ENCODE measurements at places on chromosomes 12 and 14.

GRCh38 chr14:105490572-105491365 lies at the start of gene TEDC1:
Gene TEDC1 (plus strand): TSS chr14:105491246. CDS start chr14:105491376, 130 bp downstream.
- DNase-seq: peak; percentile 99

- DNase-seq: peak; percentile 47
Measured at GRCh38 chr12:79424109-79424721, 266.5 kb downstream of the PAWR start.

DNA sequence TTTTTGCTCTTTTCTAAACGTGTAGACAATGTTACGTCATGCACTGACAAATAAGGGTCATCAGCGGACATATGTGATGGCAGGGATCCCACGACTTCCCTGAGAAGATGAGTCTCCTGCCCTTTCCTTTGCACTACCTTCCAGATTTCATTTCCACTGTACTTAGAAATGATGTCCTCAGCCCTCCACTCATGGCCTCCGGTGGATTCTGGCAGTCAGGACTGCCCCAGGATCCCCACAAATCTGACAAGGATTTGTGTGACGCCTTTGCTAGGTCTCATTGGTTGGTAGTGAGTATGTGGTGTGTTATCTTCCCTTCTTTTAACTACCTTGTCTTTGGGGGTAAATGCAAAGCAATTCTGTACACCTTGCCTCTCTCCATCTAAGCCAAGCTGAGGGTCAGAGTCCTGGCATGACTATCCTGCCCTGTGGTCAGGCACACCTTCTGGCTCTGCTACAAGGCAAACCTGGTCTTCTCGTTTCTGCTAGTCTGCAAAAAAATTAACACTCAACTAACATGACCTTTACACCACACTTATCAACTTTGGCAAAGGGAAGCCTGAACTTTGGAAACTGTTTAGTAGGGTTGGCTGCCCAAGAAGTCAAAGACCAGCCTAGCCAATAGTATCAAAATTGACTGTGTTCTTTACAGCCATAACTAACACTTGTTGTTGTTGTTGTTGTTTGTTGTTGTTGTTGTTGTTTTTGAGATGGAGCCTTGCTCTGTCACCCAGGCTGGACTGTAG lies 17.3 kb upstream of the DHRS4 start:
- DNase-seq: no peak

GRCh38 chr14:96592591-96593386 lies 90.6 kb downstream of the PAPOLA start:
- DNase-seq: peak; percentile 82

DNA sequence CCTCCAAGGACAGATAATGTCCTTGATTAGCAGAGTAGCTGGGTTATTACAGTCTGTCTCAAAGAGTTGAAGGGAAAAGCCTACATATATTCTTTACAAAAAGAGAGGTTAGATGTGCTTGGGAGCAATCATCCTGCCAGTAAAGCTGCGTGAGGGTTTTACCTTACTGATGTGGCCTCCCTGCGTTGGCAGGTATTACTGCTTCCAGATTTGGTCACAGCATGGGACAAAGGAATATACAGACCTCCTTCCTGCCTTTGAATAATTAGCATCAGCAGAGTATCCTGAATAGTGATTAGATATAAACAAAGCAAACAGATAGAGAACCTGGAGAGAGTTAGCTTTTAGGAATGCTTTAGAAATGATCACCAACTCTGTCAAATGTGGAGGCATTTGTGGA lies 69.6 kb downstream of the TMTC2 start:
- DNase-seq: no peak

DNA sequence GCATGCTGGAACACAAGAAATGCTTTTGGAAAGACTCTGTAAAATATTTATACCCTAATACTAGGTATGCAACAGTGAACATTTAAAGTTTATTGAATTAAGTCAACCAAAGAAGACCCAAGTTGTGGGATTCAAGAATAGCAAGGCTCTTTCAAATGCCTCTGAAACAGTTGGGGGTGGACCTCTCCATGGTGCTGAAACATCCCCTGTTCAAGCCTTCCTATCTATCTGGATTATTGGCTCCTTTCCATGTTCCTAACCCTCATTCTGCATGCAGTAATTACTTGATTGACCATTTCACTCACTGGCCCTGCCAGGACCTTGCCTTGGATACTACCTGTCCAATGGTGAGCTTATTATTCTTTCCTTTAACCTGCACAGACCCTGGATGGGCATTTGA lies 349.7 kb downstream of the NRXN3 start:
- DNase-seq: peak; percentile 15

GRCh38 chr12:30447061-30447750 lies 248.5 kb downstream of the IPO8 start:
- DNase-seq: no peak

DNA sequence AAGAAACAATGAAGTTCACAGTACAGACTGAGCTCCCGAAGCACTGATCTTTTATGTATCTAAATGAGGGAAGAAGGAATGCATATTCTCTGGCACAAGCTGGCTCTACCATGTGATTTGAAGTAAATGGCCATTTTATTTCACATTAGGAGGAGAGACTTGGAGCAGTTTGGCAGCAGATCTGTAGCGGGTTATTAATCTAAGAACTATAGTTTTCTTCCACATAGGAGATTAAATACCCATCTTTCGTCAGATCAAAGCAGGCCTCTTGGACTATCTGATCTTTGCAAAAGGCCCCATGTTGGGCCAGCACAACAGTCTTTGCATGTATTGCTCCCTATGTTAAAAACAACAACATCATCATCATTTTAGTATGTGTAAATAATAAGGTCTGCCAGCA lies 477.8 kb downstream of the ZFP36L1 start:
- DNase-seq: no peak

- DNase-seq: no peak
Measured at GRCh38 chr14:96205978-96206360, 1.3 kb downstream of the BDKRB2 start.

DNA sequence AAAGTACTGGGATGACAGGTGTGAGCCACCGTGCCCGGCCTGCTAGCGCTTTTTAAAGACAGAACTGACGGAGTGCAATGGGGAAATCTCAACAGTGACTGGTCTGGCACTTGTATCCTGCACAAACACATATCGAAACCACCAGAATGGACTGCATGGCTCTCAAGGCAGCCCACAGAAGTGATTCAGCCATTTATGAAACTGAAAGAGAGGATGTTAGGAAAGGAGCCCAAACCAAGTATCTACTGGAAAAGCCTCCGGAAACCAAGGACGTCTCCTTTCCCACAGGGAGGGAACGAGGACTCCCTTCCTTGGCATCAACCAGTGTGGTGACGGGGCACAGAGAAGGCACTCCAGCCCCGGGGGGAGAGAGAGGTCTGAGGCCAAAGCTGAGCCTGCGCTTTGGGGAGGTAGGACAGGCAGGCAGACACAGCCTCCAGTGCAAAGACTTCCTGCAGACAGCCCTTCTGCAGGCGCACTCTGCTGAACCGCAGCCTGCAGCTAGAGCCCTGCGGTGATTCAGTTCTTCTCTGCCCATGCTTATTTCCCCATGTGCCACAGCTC lies 16.5 kb downstream of the SLC15A4 start:
- DNase-seq: no peak

DNA sequence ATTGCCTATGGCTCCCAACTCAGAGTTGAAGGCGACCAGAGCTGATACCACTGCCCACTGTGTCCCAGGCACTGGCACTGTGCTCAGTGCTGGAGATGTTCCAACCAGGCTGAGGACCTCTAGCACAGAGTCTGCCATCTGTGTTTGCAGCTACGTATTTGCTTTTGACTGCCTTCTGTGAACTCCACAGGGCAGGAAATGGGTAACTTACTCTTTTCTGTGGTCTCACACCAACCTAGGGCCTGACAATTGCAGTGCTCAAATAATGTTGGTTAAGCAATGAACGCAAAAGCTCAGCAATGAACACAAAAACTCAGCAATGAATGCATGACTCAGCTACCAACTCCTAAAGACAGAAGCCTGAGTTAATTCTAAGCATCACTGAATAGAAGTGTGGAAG lies 202.8 kb downstream of the NUAK1 start:
- no peak for DNase-seq

- DNase-seq: no peak
Measured at GRCh38 chr14:63951021-63951420, 98.2 kb downstream of the SYNE2 start.

GRCh38 chr14:96410119-96410518 lies 18.2 kb downstream of the AK7 start:
- DNase-seq: no peak

GRCh38 chr14:93713726-93714405 lies 74.4 kb downstream of the PRIMA1 start:
- DNase-seq: no peak

- no peak for DNase-seq
Measured at GRCh38 chr12:115960868-115961802, 316.4 kb downstream of the MED13L start.

- no peak for DNase-seq
Measured at GRCh38 chr12:98612696-98613334, 19.3 kb downstream of the SLC25A3 start.

DNA sequence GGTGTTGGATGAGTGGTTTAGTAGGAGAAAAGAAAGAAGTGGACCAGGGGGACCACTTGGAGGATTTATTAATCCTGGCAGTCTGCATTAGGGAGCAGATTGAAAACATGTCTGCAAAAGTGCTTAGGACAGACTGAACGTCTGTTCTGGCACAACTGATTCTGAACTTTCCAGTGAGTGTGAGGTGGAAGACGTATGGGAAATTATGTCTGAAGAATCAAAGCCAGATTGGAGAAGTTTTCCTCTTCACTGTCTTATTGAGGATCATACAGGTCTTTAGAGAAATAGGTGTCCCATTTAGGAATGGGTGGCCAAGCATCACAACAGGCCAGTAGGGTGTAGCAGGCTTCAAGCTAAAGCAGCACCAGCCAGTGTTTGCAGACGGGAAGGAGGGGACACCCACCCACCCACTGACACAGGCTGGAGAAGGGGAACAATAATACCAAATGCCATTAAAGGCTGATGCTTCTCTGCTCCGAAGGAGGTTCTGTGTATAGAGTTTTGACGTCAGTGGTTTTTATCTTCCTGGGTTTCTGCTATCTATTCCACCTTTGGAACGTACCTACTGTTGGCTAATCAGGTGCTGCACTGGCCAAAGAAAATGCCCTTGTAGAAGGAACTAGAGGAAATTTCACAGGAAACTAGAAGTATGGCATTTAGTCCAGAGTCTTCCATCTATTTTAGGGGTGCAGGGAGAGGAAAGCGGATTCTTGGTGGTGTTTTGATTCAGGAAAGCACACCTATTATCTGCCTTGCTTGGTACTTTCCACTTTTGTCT lies 1.8 kb downstream of the SRRM4 start:
- DNase-seq: no peak

- peak; percentile 37 for DNase-seq
Measured at GRCh38 chr12:119802472-119802871, 74.6 kb downstream of the CIT start.

DNA sequence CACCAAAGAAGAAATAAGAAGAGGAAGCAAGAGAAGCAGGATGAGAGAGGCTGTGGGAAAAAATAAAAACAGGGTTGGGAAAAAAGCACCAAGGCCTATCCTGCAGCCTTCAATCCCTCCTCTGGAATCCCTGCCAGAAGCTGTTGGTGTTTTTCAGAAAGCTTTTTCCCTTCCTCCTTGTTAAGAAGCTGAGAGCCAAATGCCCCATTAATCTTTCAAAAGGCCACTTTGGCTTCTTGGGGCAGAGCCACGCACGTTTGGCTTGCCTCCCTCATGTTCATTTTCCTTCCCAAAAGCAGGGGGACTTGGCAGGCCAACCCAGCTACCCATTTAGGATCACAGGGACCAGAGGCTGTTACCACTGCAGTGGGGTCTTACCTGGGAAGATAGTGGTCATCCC lies 365.3 kb downstream of the NUAK1 start:
- no peak for DNase-seq

GRCh38 chr14:102731871-102732800 lies 45.1 kb upstream of the TRAF3 start:
- no peak for DNase-seq

DNA sequence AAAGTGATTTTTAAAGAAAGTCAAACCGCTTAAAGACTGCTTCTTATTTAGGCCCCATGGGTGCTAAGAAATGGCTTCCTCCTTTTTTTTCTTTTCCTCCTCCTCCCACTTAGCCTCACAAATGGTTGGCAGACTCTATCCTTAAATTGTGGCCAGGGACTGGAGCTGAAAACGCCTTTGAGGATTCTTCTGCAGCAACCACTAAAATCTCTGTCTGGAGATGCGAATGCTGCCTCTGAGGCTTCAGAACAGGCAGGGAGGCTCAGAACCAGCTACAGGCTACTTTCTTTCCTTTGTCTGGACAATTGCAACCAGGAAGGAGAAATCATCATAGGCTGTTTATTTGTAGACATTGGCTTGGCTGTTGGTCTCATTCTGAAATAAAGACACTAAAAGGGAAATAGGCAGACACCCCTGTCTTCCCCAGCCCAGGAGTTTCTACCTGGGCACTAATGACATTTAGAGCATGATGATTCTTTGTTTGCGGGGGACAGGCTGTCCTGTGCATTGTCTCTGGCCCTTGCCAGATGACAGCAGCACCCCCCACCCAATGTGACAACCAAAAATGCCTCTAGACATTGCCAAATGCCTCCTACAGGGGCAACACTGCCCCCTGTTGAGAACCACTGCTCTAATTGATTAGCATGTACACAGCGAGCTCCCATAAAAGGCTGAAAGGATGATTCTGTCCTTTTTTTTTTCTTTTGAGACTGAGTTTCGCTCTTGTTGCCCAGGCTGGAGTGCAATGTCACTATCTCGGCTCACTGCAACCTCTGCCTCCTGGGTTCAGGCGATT lies 50.3 kb downstream of the MAP1LC3B2 start:
- no peak for DNase-seq

GRCh38 chr12:106309671-106310505 lies 7.4 kb downstream of the TCP11L2 start:
- DNase-seq: no peak

GRCh38 chr14:22070119-22070982 lies 396.7 kb upstream of the OR4E1 start:
- no peak for DNase-seq

GRCh38 chr12:76274420-76275083 lies 73.7 kb downstream of the BBS10 start:
- DNase-seq: no peak

- no peak for DNase-seq
Measured at GRCh38 chr14:75053396-75054291, 2.4 kb upstream of the MLH3 start.

DNA sequence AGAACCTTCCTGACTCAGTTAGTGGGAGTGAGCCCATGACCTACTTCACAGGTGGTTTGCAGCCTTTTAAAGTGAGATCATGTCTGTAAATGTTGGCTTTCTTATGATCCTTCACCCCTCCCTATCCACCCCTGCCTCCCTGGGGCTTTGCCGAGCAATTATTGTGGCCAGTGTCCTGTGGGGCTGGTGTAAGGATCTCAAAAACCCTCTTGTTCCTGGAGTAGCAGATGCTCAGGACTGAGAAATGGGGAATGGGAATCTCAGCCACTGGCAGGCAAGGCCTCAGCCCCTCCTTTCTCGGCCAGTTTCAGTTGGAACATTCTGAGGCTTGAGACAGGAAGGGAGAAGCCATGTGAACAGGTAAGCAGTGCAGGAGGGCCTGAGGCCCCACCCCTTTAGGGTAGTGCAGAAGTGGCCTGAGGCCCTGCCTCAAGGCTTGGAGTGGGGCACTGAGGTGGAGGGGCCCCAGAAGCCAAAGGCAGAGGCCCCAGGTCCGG lies 53.8 kb downstream of the PLEKHG3 start:
- DNase-seq: no peak

- DNase-seq: peak; percentile 60
Measured at GRCh38 chr12:2877953-2878732, 1.1 kb downstream of the RHNO1 start.

- peak; percentile 61 for DNase-seq
Measured at GRCh38 chr14:38731962-38732361, 371.1 kb downstream of the SEC23A start.

All from retina (tissue), 1 donor.